ENCODE measurements at places on chromosomes 1 and 21. TPM values are rescaled to one million over a fixed set of nuclear protein-coding genes. Genes with fewer than 3 reads are reported as not detected.

DNA sequence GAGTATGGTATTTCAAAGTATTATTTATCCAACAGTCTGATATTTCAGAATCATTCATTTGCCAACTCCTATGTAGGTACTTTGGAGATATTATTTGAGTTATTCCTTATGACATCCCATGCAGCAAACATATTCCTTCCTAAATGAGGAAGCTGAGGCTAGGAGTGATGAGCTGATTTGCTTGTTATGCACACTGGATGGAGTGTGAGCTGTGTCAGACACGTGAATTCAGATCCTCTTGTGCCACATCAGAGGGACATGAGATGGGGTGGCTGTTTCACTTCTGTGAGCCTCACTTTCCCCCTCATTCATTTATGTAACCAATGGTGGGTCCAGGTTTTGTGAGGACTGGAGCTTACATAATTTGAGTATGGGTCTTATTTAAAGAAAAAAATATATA lies 215.9 kb downstream of the DISC1 start:
- DNase-seq, result no peak

DNA sequence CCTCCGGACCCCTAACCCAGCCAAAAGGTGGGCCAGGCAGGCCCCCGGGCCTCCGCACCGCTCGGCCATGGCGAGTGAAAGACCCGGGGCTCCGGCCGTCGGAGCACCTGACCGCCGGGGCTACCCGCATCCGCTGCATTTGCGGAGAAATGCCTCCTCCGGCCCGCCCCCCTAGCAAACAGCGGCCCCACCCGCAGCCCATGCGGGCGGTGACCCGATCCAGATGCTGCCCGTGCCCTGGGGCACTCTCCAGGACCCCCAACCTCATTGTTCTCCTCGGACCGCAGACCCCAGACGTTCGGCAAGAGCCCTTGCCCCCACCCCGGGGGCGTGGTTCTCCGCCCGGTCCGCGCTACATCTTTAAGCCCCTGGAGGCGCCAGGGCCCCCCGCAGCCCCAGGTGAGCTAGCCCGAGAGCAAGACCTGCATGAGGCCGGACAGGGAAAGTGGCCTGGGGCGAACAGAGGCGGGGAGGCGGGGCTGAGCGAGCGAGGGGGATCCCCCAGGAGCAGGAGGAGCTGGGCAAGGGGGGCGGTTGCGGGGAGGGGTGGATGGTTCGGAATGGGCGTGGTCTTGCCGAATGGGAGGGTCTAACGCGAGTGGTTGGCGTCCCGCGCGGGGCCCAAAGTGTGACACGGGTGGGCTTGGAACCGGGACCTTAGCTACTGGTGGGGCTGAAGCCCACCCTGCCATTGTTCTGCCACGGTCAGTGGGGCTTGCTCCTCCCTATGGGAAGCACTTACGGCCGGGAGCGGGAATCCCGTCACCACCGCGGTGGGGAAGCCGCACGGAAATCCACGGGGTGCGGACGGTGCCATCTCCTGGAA lies 6.3 kb upstream of the CRYBG2 start:
- no peak for DNase-seq

DNA sequence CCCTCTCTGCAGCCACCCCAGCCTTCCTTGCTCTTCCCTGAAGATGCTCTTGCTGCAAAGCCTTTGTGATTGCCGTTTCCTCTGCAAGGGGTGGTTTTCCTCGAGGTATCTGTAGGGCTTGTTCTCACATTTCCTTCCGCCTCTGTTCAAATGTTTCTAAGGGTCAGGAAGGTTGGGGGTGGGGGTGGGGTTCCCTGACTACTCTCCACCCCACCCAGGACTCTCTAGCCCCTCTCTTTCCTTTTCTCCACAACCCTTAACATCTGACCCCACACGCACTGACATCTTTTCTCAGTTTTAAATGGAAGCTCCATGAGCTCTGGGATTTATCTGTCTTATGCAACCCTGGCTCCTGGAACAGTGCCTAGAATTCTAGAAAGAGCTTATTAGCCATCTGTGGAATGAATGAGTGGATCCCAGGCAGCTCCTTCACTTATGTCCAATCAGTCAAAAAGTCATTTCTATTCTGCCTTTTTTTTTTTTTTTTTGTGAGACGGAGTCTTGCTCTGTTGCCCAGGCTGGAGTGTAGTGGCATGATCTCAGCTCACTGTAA lies 27.3 kb upstream of the ZNF362 start:
- DNase-seq, result no peak

GRCh38 chr21:25639551-25640201 lies 618 bp downstream of the JAM2 start:
- peak; percentile 76 for DNase-seq

DNA sequence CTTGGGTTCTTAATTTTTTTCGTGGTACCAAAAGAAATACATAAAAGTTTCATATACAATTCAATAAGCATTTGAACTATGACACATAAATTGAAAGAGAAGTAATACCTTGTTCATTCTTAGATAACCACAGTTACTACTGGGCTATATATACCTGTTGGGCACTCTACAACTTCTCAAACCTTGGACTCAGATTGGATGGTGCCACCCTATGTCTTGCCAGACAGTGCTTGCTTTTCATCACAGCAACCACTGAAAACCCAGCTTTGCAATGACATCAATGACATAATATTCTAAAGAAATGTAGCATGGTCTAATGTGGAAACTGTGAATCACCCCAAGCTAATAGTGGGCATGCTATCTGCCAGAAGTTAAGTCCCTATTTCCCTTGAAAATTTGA lies 62.8 kb upstream of the DPH5 start:
- DNase-seq, result no peak

DNA sequence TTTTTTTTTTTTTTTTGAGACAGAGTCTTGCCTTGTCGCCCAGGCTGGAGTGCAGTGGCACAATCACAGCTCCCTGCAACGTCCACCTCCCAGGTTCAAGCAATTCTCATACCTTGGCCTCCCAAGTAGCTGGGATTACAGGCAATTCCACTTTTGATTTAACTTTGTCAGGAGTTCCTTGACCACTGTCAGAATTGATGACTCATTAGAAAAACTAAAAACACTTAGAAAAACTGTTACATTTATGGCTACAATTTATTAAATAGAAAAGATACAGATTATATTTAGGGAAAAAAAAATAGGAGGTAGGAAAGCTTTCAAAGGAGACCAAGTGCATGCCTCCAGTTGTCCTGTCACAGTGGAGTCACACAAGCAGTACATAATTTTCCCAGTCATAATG lies 20.0 kb downstream of the ZNF678 start:
- no peak for DNase-seq

DNA sequence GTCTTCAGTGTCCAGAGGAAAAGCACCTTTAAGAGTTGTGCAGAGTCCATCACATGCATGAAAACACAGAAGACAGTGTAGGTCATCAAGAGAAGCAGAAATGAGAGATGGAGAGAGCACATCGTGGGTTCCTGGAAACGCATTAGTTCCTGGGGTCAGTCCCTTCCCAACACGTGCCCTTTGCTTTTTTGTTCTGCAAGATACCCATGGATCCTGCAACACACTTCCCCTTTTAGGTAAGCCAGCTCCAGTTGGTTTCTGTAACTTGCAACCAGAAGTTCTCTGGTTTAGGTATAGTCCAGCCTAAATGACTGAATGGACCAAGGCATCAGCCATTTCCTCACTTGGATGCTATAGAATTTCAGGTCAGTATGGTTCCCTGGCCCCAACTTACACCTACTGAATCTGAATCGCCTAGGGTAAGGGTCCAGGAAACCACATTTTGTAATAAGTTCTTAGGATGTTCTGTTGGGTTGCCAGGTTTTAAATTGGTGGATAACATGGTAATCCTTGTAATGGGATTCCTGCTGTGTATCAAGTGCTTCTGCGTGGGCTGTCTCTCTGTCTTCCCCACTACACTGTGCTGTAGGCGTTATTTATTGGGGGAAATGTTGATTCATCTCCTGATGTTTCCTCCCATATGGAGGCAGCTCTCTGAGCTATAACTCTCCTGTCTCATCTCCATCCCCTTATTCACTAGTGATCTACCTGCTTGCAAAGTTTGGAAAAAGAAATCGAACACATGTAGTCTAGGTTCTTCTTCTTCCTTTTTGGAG lies 230.6 kb downstream of the TNR start:
- DNase-seq, result no peak

- peak; percentile 90 for DNase-seq
Observed at GRCh38 chr1:51296383-51297357, 33.7 kb downstream of the TTC39A start.

GRCh38 chr1:242023805-242024204 lies 24.9 kb upstream of the MAP1LC3C start:
- DNase-seq, result no peak

DNA sequence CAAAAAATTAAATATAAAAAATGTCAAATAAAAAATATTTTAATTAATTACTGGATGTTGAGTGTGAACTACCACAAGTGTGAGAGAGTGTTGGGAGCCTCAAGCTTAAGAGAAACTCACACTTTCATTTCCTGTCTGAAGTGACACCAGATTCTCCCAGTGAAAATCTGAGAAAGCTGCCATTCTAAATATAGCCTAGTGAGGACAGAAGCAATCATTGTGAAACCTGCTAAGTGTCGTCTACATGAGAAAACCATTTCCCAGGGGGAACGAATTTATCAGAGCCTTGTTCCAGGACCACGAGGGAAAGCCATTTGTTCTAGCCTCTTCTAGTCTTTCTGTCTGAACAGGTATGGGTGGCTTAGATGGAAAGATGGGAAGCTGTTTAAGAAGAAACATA lies 329.3 kb upstream of the PRMT6 start:
- DNase-seq, result no peak

DNA sequence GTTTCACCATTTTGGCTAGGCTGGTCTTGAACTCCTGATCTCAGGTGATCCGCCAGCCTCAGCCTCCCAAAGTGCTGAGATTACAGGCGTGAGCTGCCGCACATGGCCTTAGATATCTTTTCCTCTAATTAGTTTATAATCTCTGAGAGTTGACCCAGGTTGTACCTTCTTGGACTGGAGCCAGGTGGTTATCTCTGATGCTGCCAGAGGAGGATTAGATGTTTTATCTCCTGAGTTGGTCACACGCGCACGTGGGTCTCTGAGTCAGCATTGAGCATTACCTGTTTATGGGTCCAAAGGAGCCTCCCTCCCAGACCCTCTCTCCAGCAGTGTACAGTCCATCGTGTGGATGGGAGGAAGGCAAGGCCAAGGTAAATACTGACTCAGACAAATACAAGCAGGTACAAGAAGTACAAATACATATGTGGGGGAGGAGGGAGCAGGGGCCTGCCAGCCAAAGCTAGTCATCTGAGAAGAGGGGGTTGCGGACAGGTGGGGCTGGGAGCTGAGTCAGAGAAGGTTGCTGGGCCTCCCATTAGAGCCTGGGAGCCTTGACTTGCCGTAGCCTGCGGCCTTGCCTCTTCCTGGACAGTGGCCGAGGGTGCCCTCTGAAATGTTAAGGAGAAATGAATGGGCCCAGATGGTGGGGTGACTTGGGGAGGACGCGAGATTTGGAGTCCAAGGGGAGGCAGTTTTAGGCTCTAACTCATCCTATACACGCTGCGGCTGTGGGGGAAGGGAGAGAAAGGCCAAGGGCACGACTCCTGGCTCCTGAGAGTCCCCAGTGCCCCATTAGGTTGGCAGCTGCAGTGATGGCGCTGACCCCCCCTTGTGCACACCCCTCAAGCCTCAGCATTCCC lies 13.1 kb downstream of the IL6R start:
- no peak for DNase-seq

- no peak for DNase-seq
Observed at GRCh38 chr1:92329347-92330129, 30.7 kb downstream of the RPAP2 start.

DNA sequence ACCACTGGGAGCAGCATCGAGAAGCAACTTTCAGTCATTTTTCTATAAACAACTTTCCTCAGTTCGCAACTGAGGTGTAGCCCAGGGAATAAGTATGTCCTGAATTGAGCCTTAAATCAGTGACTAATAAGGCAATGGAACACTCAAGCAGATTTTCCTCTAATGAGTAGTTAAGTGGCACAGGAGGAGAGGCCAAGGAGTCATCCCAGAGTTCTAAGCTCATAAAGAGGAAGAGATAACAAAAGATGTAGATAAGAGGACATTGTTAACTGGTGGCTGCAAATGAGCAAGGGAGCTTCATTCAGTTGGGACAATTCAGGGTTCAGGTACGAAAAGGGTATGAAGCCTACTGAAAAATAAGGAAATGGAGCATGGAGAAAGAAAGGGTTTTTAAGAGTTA lies 64.5 kb downstream of the LRRC40 start:
- no peak for DNase-seq

Gene FCGR1A
- 1.1 TPM for total RNA-seq

Gene MEX3A
- total RNA-seq, result 0.17 TPM

Gene CD101
- 0.45 TPM for total RNA-seq

Gene NKAIN1
- not detected for total RNA-seq

Gene NTNG1
- total RNA-seq, result 0.57 TPM

Gene ANKRD65
- 2.1 TPM for total RNA-seq

Gene ADAM30
- not detected for total RNA-seq

Gene SEMA4A
- 0.69 TPM for total RNA-seq

Gene SYCP1
- total RNA-seq, result not detected
